ENCODE measurements at places on chromosomes 3 and 15. TPM values are rescaled to one million over a fixed set of nuclear protein-coding genes. Genes with fewer than 3 reads are reported as not detected.
A peak's percentile ranks its signal among the peaks of the same experiment; 100 is the strongest.

The GALNT15 gene
- total RNA-seq, result 5.8 TPM

GRCh38 chr15:57149196-57149595 lies 227.1 kb upstream of the CGNL1 start:
- DNase-seq, result no peak

DNA sequence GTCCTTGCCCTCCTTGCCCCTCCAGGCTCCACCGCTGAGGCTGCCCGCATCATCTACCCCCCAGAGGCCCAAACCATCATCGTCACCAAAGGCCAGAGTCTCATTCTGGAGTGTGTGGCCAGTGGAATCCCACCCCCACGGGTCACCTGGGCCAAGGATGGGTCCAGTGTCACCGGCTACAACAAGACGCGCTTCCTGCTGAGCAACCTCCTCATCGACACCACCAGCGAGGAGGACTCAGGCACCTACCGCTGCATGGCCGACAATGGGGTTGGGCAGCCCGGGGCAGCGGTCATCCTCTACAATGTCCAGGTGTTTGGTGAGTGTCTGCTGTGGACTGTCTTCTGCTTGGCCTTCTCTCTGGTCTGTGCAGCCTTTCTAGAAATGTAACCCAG lies 61.0 kb downstream of the BOC start:
- DNase-seq, result no peak

DNA sequence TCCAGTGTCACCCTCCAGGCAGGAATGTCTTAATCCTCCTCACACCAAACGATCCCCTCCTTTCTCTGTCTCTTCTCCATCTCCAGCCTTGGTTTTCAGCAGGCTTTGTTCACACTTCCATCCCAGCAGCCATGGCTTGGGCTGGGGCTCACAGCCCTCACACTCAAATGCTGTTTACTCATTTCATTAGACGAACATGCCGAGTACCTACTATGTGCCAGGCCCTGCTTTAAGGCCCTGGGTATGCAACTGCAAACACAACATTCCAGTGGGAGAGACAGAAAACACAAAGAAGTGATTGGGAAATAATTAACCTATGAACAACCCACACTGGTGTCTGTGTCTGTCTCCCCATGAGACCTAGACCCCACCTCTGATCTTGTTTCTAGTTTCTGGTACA lies 43.9 kb downstream of the LYZL4 start:
- no peak for DNase-seq

DNA sequence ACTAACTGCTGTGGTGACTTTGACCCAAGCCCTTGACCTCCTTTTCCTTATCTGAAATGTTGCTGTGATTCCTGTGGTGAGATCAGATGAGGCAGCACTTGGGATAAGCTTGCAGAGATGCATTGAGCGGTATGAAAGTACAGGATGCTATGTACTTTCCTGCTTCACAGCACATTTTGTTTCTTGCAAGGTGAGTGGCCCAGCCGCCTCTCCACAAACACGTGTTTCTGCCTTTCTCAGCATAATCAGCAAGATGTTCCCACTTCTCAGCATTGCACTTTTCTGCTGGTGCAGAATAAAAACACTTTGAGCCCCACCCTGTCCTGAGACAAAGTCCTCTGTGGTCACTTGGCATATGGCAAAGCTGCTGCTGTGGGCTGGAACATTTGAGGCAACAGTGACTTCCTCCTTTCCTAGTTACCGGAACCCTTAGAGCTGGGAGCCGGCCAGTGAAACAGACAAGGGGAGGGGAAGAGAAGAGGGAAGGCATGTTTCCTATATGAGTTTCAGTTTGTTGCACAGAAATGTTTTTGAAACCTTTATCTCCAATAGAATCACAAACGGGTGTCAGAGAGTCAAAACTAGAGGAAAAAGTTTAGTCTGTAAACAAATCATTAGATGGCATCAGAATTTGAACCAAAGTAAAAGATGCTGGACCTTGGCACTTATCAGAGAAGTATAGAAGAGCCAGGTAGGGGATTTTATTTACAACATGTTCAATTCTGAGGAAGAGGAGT lies 5.0 kb downstream of the NUDT16 start:
- peak; percentile 82 for DNase-seq

GRCh38 chr3:18454766-18455165 lies 29.6 kb upstream of the SATB1 start:
- DNase-seq, result no peak

Measured in Right ventricle myocardium inferior (tissue), 1 donor.